Motor neuron (in vitro differentiated cells): ENCODE measurements at places on chromosomes 5 and 9. TPM values are rescaled to one million over a fixed set of nuclear protein-coding genes. Genes with fewer than 3 reads are reported as not detected.

Gene SLC6A3
- total RNA-seq: 0.05 and 0.06 TPM in 2 replicates

Gene FOXD4
- 0.63 and 0.77 TPM in 2 replicates for total RNA-seq

Gene PCDHGB1
- total RNA-seq: 0.71 and 1.2 TPM in 2 replicates

Gene NSD1
- 91.7 and 93.2 TPM in 2 replicates for total RNA-seq

Gene SLC25A2
- 0.25 TPM in 1 of 2 replicates, not detected in the other for total RNA-seq

Gene MLANA
- 1.1 and 1.3 TPM in 2 replicates for total RNA-seq

Gene TAS2R1
- total RNA-seq: 0.17 and 0.23 TPM in 2 replicates

- no peak for ATAC-seq
Observed at GRCh38 chr5:135134691-135135381, 100.8 kb upstream of the PITX1 start.

DNA sequence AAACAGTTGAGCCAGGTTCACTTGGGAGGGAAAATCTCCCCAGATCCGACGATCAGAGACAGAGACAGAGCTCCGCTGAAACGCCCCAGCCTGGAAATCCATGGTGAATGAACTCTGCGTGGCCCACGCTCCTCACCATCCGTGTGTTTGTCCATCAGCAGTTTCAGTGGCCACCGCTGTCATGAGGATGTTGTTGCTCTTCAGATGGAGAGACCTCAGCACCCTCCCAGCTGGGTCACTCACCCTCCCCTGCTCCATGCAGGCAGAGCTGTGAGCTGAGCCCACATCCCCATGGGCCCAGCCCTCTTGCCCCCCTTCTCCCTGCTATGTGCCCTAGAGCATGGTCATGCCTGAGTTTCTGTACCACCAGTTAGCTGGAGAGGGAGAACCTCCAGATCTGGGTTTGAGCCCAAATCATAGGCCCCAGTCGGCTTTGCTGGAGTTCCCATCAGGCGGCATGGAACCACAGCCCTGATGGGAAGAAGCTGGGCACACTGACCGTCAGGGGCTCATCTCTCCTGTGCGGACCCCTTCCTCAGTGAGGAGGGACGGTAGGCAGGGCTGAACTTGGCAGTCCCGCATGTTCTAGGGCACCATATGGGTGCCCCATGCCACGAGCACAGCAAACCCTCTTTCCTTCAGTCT, 154.4 kb upstream of the COL5A1 start:
- ATAC-seq: no peak

GRCh38 chr9:38137342-38137741, 68.3 kb upstream of the SHB start:
- ATAC-seq: no peak

DNA sequence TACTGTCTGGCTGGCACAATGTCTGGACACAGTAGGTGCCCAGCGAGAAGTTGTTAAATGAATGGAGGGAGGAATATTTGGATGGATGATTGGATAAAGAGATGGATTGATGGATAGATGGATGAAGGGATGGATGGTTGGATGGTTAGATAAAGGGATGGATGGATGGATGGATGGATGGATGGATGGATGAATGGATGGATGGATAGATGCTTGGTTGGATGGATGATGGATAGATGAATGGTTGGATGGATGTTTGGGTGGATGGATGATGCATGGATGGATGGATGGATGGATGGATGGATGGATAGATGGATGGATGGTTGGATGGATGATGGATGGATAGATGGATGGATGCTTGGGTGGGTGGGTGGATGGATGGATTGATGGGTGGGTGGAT, 90.4 kb downstream of the UBE2QL1 start:
- no peak for ATAC-seq

GRCh38 chr9:113960768-113961167, 84.7 kb downstream of the ZNF618 start:
- no peak for ATAC-seq

GRCh38 chr5:39013938-39014337, 60.3 kb downstream of the RICTOR start:
- ATAC-seq: no peak
